ENCODE measurements at places on chromosomes 3 and 15.

DNA sequence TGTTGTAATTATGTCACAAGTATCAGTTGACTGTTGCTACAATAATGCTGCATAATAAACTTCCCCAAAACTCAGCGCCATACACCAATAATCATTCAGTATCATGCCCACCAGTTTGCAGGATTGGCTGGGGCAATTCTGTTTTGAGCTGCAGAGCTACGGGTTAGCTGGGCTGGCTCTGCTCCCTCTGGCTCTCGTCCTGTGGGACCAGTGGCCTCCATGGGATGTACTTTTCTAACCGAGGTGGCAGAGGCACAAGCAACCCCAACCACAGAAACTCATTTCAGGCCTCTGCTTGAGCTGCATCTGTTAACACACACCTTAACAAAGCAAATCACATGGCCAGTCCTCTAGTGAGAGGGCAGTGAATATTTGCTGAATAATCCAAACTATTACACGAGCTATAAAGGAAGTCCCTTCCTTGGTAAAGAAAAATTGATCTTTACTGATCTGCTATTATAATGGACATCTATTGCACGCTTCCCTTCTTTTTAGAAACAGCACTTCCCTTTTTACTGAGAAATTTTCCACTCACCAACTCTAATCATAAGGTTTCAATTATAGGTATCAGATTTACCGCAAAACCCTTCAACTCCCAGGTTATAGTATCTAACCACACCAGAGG lies 10.9 kb upstream of the BCL2A1 start:
- no peak for DNase-seq

- DNase-seq: no peak
These were observed 86.0 kb downstream of the SEMA5B start for GRCh38 chr3:122941228-122942206.

DNA sequence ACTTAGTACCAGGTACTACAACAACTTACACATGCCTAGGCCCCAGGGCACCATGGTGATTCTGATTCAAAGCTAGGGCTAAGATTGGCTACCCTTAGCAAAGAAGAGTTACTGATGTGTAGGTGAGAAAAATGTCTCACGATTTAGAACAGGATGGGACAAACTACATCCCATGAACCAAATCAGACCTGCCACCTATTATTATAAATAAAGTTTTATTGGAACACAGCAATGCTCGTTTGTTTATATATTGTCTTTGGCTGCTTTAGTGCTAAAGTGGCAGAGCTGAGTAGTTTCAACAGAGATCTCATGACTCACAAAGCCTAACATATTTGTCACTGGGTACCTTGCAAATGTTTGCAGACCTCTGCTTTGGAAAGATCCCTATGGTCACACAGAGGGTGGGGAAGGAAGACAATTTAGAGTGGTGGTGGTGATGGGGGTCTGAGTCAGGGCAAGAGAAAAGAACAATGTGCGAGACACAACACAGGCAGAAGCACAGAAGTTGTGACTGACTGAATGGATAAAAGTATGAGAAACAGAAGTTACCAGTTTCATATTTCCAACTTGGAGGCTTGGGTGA lies 770.6 kb upstream of the CFAP20DC start:
- no peak for DNase-seq

- no peak for DNase-seq
These were observed 21.9 kb upstream of the ST3GAL6 start for GRCh38 chr3:98741121-98741716.

GRCh38 chr3:186940967-186941366 lies 10.6 kb downstream of the ST6GAL1 start:
- no peak for DNase-seq

- no peak for DNase-seq
These were observed 52.0 kb downstream of the NTRK3 start for GRCh38 chr15:88204584-88204983.

GRCh38 chr15:52100807-52101442 lies 11.7 kb downstream of the BCL2L10 start:
- no peak for DNase-seq

GRCh38 chr15:38530113-38530512 lies 34.5 kb downstream of the RASGRP1 start:
- no peak for DNase-seq

DNA sequence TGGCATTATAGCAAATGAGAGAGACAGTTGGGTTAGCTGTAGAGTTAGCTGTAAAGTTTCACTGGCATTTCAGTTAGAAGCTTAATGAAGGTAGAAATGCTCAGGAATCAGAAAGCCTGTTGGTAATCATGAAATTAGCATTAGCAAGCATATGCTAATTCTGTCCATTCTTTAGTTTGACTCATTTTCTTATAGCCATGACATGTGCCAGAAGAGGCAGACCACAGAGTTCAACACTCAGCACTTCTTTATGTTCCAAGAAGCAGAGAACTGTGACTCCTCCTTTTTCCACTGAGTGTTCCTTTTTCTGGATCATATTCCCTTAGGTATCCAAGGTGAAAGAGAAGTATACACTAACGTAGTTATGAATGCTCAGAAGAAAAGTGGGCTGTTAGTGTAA lies 276.2 kb upstream of the SGO1 start:
- no peak for DNase-seq

- DNase-seq: no peak
These were observed 88.1 kb downstream of the VPS8 start for GRCh38 chr3:184899953-184900595.

DNA sequence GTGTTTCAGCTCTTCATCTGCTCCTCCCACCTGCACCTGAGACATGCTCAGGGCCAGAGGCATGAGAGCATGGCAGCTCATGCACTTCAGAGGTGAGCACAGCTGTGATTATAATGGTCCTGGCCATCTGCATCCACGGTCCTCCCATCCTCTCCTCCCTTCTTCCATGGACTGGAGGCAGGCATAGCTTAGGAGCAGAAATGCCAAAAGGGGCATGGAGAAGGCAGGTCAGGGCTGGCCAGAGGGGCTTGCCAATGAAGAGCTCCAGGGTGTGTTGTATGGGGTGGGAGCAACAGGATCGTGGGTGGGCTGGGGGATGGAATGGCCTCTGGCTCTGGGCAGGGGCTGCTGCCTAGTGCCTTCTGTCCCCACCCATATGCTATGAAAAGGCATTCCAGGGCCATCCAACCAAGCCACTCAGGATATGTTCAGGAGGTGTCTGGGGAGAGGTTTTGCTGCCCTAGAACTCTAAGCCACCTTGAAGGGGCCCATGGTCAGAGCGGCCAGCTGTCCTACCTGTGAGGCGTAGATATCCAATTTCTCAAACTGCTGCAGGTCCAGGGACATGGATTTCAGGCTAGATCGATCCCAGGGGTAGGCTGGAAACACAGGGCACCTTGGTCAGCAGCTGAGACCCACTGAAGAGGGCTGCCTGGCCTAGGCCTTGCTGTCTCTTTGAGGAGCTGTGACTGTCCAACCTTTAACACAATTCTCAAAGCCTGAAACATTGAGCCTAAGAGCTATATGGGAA lies 26.1 kb downstream of the KY start:
- DNase-seq: no peak

DNA sequence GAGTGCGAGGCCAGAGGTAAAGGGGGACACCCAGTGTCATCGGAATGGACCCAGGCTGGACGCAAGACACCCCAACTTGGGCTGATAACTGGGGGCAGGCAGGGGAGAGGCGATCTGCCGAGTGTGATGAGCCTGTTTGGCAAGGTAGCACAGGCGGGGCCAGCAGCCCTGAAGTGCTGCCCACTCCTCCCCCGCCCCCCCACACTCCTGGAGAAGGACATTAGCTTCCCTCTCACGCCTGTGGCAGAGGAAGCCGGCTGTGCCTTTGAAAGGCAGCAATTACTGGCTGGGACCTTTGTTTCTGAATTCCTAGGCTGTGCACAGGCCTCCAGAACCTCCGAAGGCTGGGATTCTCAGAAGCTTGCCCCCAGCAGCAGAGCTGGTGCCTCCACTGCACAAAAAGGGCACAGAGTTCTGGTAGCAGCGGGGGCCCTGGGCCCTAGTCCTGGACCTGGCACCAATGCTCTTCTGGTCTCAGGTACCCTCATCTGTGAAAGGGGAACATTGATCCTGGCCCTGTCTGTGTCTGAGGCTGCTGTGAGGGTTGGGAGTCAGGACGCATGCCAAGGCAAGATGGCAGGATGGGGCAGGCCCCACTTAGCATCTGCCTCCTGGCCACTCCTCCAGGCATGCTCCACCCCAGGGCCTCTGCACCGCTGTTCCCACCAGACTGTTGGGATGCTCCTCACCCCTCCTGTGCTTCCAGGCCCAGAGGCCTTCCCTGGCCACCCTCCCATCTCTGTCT lies 28.6 kb downstream of the IQSEC1 start:
- DNase-seq: no peak

DNA sequence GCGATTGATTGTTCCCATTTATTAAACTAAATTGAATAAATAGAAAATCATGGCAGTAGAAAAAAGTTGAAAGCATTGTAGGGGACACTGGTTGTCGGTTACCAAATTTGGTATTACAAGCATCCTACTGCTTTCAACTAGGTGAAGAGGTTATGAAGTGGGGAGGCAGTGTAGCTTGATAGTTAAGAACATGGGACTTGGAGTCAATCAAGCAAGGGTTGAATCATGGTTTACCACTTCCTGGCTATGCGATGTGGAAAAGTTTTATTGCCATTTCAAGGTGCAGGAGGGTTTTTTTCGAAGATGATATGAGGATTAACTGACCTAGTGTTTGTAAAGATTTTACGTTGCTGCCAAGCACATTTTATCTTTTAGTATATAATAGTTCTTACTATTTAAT lies 318.2 kb upstream of the KCNH8 start:
- DNase-seq: no peak

DNA sequence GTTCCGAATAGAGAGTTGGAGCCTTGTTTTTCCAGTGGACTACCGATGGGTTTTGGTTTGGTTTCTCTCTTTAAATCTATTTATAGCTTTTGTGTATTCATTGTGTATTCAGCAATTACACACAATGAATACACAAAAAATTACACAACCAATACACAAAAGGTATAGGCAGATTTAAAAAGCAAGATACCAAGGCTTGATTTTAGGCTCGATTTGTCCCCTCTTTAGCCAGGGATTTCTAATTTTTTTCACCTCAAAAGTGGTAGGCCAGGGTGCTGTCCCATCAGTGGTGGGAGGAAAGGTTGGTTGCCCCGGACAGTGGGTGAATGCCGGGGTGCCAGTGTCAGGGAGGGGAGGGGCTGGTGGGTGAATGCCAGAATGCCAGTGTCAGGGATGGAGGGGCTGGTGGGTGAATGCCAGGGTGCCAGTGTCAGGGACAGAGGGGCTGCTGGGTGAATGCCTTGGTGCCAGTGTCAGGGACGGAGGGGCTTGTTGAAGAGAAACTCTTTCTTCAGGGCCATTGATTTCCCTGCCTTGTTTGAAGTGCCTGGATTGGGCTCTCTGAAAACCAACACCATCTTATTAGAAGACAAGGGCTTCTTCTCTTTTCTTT lies 186.2 kb downstream of the GOLGA6L6 start:
- DNase-seq: no peak

GRCh38 chr15:91853511-91853947 lies at the start of gene SLCO3A1:
Gene SLCO3A1 (plus strand): TSS chr15:91853708.
- DNase-seq: peak; percentile 62

DNA sequence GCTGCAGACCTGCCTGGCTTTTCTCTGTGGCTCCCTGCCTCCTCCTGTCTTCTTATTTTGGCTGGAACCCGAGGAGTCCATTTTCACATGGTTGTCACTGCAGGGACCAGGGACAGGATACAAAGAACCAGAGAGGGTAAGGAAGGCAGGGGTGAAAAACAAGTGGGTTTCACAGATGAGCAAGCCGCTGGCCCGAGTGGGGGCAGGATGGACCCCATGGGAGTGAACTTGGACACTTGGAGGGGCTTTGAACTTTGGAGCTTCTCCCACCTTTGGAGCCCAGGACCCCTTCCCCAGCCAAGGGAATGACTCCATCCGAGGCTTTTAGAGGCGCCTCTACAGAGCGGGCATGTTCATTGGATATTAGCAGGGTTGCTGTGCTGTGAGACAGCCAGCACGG lies 26.9 kb upstream of the ADCY5 start:
- DNase-seq: no peak

DNA sequence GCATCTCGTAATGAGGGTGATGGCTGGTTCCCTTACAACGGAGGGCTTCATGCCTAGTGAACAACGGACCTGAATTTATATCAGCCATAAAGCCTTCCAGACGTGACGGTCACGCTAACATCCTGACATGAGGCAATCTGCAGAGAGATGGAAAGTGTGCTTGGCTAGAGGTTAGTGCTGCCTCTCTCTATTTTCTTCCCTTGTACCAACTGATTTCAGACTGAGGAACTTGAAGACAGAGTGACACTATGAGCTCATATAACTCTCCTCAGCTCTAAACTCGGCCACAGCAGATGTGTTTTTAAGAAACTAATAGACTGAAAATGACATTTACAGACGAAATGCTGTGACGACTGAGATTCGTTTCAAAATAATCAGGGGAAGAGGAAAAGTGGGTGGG lies 122.4 kb downstream of the XXYLT1 start:
- no peak for DNase-seq

DNA sequence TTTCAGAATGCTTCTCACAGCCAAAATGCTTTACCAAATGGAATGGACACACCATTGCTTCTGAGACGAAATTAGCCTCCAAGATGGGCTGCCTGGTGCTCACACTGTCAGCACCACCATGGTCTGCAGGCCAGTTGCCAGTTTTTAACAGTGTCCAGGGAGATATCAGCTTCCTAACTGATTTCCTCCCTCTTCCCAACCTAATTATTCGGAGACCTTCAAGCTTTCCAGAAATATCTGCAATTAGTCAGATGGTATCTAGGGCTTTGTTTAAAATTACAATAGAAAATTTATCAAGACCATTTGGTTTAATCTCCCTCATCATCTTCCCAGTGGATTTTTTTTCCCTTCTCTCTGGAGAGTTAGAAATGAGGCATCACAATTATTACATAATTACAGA lies 287.5 kb downstream of the ZPLD1 start:
- DNase-seq: no peak

GRCh38 chr3:157311633-157312375 lies 124.8 kb upstream of the PTX3 start:
- no peak for DNase-seq

- no peak for DNase-seq
These were observed 30.5 kb downstream of the VPS8 start for GRCh38 chr3:184842433-184842832.

DNA sequence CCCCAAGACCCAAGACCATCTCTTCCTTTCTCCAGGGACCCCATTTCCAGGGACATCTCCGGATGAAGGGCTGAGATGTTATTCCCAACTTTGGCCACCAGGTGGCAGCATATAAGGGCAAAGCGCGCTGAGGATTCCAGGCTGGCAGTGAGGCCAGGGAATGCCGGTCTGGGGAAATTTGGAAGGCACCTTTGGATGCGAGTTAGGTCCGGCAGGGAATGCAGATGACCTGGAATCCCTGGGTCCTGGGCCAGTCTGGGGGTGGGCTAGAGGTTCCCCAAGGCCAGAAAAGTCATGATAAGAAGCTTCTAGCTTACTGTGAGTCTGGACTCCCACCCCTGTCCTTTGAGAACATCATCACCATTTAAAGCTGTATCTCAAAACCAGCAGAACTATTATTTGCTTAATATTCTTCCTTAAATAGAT lies 1.6 kb upstream of the CHST13 start:
- DNase-seq: peak; percentile 16

- DNase-seq: no peak
These were observed 4.3 kb upstream of the FNDC3B start for GRCh38 chr3:172034786-172035685.

- DNase-seq: no peak
These were observed 415.8 kb upstream of the SEMA6D start for GRCh38 chr15:47301481-47301880.
